ENCODE measurements at places on chromosomes 1 and 21.
A peak's percentile ranks its signal among the peaks of the same experiment; 100 is the strongest.

DNA sequence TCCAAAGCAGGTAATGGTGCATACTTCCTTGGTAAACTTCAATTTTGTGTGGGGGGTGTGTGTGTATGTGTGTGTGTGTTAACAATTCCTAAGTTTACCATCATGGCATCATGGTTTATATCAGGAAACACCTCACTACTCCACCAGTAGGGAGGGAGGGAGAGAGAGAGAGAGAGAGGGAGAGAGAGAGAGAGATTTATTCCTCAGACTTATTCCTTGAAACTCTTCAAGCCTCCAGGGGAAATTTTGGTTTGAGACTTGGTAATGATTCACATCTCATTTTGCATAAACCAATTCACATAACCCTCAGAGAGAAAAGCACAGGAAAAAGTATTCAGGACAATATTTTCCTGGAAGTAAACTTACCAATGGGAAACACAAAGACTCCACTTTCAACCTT lies 115.0 kb downstream of the TTLL7 start:
- DNase-seq, result no peak

DNA sequence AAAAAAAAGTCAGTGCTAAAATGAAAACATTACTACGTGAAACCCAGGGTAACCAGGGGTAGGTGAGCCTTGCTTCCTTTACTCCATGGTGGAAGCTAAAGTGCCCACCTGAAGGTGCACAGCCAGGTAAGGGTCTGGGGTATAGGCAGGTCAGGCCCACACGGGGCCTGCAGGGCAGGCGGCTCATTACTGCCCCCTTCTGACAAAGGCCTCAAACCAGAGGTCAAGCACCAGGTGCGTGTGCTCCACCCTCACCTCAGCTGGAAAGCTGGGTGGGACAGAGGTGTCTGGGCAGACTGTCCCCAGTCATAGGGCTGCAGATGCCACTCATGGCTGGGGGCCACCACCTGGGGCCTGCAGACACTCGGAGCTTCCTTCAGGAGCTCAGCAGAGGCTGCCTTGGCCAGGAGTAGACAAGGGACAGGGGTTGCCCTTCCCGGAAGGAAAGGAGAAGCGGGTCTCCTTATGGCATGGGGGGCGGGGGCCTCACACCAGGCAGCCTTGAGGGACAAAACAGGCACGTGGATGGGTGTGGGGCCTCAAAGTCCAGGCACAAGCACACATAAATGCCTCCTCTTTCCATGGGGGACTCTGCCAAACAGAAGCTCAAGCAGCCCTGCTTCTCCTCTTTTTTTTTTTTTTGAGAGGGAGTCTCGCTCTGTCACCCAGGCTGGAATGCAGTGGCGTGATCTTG lies 36.2 kb downstream of the ACOT7 start:
- no peak for DNase-seq

DNA sequence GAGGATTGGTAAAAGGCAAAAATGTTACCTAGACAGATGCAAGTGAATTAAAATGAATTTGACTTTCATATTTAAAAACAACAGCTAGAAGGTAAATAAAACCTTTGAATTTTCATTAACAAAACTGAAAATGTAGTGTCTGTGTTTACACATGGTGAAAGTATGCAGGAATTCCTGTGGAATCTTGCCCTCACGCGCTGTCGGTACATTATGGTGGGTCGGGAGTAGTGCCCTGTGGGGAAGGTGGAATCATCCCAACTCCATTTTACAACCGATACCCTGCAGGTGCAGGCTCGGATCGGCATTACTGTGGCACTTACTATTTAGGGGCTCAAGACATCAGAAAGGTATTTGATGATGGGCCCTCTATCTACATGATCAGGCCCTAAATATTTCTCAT lies 197.2 kb upstream of the MAP1LC3C start:
- no peak for DNase-seq

GRCh38 chr21:17438635-17439034 lies 74.2 kb upstream of the CXADR start:
- DNase-seq, result peak; percentile 55

GRCh38 chr1:121522061-121522759 lies 337.4 kb downstream of the SRGAP2C start:
- no peak for DNase-seq

GRCh38 chr1:154253671-154254070 lies 18.8 kb upstream of the HAX1 start:
- DNase-seq, result no peak

DNA sequence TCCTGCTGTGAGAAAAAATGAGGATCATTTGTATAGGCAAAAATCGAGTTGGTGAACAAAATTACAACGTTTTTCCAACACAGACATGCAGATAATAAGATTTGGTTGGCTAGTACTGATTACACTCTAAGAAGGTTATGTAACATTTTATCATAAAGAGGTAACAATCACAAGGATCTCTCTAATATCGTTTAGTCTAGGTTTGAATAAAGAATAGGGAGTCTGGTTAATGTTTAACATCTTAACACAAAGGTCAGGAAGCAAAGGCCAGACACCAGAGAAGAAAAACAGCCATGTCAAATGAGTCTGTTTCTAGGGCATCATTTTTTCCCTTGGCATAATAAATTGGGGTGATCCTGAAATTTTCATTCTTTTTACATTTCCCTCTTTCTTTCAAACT lies 207.4 kb upstream of the CHRM3 start:
- DNase-seq, result no peak

DNA sequence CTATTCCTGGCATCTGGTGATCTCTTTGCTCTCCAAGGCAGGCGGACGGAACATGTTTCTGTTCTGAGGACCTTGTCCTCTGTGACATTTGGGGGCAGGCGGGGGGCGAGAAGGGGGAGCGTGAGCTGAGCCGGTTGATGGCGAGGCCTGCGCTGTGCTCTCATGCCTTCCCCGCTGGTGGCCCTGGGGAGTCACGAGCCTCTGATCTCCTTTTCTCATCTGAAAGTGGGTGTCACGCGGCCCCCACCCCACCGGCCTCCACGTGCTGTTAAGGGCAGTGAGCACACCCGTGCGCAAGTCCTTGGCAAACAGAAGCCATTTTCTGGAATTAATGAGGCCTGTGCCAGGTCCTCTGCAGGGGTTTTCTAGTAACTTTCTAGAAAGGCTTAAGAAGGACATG lies 102.8 kb upstream of the ACTRT2 start:
- no peak for DNase-seq

- DNase-seq, result no peak
Measured at GRCh38 chr1:53442299-53442698, 16.9 kb upstream of the DMRTB1 start.

GRCh38 chr1:218592688-218593087 lies 247.6 kb downstream of the TGFB2 start:
- no peak for DNase-seq

DNA sequence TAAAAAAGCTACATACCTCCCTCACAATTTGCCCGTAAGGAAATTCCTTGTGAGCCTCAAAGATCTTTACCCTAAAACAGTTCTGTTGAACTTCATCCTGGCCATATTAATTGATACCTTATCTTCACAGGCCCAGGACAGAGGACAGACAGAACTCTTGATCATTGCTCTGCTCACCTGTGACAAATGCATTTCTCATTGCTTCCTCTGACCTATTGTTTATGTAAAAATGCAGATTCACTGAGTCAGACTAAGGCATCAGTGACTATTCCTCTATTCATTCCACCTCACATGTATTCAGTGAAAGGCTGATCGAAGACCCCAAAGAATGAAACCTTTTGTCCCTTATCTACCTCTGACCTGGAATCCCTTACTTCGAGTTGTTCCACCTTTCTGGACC lies 61.0 kb downstream of the BACH1 start:
- DNase-seq, result no peak

All from NCI-H524 treated with DMSO at 0.1 percent for 48 hours (cell line).